ENCODE measurements at places on chromosomes 4 and X.

- no peak for DNase-seq
These were observed 60.9 kb upstream of the SMAD1 start for GRCh38 chr4:145420595-145421214.

- DNase-seq, result no peak
These were observed 436.4 kb downstream of the PCDH19 start for GRCh38 chrX:99973572-99974226.

GRCh38 chr4:140156529-140157171, 2.7 kb upstream of the MAML3 start:
- DNase-seq, result no peak

DNA sequence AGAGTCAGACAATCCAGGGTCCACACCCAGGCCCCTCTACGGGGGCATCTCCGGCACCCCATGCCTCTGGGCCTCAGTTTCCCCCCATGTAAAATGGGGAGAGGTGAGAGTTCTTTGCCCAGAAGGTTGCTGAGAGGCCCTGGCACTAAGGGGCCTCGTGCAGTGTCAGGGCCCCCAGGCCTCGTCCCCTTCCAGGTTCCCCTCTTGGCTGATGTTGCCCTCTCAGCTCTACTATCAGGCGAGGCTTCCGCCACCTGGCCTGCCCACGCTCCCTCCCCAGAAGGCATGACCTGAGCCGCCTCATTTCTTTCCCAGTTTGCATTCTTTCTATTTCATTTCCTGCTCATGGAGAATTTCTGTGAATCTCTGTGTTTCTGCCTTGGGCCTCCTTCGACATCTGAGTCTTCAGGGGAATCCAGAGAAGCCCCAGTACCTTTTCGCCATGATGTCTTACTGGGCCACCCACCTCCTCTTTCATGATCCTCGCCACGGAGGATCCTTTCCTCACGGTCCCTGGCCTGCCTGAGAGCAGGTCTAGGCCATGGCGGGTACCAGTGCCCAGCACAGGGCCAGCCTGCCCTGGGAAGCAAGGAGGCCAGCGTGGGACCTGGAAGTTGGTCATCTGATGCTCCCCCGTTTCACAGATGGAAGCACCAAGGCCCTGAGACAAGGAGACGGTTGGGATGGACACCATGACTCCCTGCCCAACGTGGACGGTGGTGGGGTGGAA, 21.9 kb upstream of the MRFAP1 start:
- no peak for DNase-seq

DNA sequence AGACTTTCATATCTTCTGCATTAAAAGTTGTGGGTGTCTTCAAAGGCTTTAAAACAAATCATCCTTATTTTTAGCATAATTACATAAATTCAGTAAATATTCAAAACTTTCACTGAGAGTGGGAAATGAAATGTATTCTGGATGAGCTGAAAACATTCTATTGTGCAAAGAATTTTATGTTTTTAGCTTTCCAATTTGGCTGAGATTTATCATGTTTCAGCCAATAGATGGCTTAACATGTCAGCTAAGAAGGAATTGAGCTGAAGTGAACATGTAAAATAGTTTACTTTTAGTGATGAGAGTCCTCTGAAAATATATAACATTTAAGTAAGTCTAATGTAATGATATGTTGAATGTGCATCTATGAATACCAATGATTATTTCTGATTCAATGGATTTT, 213.5 kb upstream of the GIMD1 start:
- no peak for DNase-seq
